Thymus (tissue), 14 donors: ENCODE measurements at places on chromosomes 2 and 18. TPM values are rescaled to one million over a fixed set of nuclear protein-coding genes. Genes with fewer than 3 reads are reported as not detected.

GRCh38 chr2:42752314-42752713, 11.6 kb downstream of the OXER1 start:
- peaks cover 40% of the 10 kb centered on the region for H3K4me1 ChIP-seq
- no peak overlapping the region for H3K27ac ChIP-seq
- H3K36me3 ChIP-seq = peaks cover 78% of the 10 kb centered on the region

GRCh38 chr2:209685340-209685739, 86.3 kb upstream of the UNC80 start:
- H3K4me3 ChIP-seq = no peak overlapping the region
- no peaks in the 10 kb centered on the region for H3K27me3 ChIP-seq
- H3K4me1 ChIP-seq = no peaks in the 10 kb centered on the region
- DNase-seq = no peak

GRCh38 chr2:145957929-145958328, 1438.0 kb upstream of the ZEB2 start:
- H3K27me3 ChIP-seq = no peaks in the 10 kb centered on the region
- no peaks in the 10 kb centered on the region for H3K36me3 ChIP-seq
- DNase-seq = no peak
- H3K27ac ChIP-seq = no peak overlapping the region
- no peaks in the 10 kb centered on the region for H3K4me1 ChIP-seq

RIT2 gene
- not detected for total RNA-seq

DNA sequence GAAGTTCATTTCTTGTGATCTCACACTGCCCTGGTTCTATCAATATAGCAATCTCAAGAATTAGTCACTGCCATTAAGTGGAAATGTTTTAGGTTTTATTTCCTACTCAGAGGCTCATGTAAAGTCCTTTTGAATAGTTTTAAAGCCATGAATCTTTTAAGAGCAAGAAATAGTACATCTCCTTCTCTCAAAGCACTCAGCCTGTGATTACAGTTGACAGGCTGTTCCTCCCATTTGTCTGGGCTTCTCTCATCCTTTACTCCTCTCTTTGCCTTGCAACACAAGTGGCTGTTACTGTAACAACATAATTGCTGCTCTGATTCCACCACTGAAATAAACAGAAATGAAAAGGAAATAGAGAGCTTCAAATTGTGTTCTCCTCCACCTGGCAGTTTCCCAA, 18.4 kb downstream of the GRP start:
- H3K4me1 ChIP-seq = no peaks in the 10 kb centered on the region
- no peak for DNase-seq
- H3K36me3 ChIP-seq = no peaks in the 10 kb centered on the region
- no peaks in the 10 kb centered on the region for H3K27me3 ChIP-seq
- no peak overlapping the region for H3K27ac ChIP-seq

DNA sequence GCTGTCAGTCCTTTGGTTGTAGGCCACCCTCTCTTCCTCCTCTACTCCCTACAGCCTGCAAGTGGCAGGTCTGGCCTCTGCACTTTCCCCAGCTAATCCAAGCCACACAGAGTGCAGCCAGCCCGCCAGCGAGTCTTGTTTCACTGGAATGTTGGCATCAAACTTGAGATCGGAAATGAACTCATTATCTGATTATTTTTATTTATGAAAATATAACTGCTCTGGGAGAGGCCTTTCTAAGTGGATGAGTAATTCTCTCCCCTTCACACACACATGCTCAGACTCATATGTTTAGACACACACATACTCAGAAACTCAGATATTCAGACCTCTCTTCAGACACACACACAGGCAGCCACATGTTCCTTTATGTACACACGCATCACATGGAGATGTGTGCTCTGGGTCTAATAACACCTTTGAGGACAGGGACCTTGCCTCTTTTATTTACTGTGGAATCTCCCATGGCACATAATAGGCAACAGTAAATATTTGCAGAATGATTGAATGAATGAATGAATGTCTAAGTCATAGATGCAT, 151.3 kb downstream of the ZFP36L2 start:
- no peak overlapping the region for H3K4me3 ChIP-seq
- H3K27me3 ChIP-seq = no peaks in the 10 kb centered on the region
- H3K4me1 ChIP-seq = peaks cover 4% of the 10 kb centered on the region
- no peak for DNase-seq

GRCh38 chr2:8312221-8312620, 369.6 kb upstream of the ID2 start:
- H3K36me3 ChIP-seq = no peaks in the 10 kb centered on the region
- no peak overlapping the region for H3K27ac ChIP-seq
- no peak overlapping the region for H3K4me3 ChIP-seq
- H3K27me3 ChIP-seq = no peaks in the 10 kb centered on the region
- DNase-seq = no peak

GRCh38 chr2:231387904-231388724, 7.4 kb upstream of the B3GNT7 start:
- no peaks in the 10 kb centered on the region for H3K36me3 ChIP-seq
- H3K4me3 ChIP-seq = no peak overlapping the region
- no peaks in the 10 kb centered on the region for H3K27me3 ChIP-seq

DNAH7 gene
- 0.33 TPM for total RNA-seq

DNA sequence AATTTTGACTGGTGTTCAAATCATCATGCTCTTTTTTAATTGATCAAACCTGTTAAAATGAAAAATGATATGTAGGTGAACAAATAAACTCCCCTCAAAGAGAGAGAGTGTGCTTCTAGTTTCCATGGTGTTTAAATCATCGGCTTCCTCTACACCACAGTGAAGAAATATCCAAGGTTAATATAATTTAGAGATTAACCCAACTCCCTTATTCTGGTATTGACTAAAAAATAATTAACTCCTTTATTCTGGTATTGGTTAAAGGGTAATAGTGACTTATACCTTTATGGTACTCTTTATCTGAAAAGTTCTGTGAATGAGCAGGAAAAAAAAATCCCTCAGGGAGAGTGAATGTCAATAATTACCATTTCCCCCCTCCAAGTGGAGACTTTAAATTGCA, 93.1 kb downstream of the SPATS2L start:
- DNase-seq = no peak
- no peaks in the 10 kb centered on the region for H3K27me3 ChIP-seq
- no peak overlapping the region for H3K4me3 ChIP-seq
- H3K36me3 ChIP-seq = no peaks in the 10 kb centered on the region
- H3K4me1 ChIP-seq = no peaks in the 10 kb centered on the region
- H3K27ac ChIP-seq = no peak overlapping the region
